ENCODE measurements at places on chromosomes 12 and 14.

DNA sequence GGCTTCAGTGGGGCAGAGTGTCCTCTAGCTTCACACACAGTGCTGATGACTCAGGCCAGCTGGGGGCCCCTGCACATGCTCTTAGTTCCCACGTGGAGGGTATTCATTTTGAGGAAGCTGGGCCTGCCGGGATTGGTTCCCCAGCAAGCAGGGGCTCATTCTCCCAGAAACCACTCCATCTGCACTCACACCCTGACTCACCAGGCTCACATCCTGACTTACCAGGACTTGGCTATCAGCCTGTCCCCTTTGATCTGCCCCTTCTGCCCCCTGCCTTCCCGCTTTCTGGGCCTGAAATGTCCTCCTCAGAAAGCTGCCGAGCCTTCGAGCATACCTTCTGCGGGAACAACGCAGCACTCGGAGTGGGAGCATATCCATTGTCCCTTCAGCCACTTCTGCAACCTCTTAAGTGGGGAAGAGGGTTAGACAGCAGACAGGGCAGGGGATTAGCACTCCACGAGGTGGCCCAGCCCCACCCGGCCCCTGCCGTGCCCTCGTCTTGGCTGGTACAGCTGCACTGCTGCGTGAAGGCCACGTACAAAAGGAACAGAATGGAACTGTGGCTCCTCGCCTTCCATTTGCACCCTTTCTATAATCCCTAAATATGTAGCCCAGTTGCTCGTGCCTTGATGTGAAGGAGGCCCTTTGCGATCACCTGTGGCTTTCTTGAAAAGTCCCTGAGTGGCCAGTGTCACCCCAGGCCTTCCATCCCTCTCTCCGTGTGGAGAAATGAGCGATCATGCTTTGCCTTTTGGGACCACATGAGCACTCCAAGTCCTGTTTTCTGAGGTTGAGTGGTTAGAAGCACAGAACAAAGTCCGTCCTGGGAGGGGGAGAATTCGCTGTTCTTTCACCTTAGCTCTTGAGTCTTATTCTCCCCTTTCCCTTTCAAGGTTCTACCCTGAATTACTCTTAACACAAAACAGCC lies 26.1 kb downstream of the TPCN1 start:
- peak; percentile 36 for DNase-seq

DNA sequence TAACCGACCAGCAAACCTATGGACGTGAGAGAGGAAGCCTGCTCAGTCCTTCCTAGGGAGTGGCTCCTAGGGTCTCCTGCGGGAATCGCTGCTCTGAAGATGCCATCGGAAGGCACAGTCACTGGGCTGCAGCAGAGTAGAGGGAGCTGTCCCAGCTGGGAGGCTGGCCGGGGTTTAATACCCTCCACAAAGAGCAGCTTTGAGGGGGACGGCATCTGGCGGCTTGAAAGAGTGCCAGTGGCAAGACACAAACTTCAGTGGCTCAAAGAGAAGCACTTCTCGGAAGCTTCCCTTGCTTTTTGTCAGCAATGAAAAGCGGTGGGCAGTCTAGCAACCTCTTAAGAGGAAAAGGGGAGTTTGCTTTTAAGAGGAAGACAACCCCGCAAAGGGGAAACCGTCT lies 114.6 kb downstream of the TMEM132C start:
- peak; percentile 56 for DNase-seq

DNA sequence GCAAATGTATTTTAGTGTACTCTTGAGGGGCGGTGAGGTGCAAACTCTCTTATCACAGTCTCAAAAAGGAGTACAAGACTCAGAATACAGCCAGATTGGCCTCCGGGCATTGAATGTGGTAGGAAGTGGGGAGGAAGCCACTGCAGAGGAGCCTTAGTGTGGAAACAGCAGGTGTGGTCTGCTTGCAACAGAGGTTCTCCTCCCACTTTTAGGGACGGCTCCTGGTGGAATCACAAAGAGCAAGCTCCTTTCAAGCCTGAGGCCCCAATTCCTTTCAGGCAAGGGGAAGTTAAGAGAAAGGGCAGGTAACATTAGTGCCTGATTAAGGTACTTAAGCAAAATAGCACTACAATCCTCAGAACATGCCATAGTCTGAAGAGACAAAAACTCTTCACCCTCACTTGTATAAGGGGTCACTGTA lies 23.7 kb upstream of the SLC2A3 start:
- peak; percentile 91 for DNase-seq

GRCh38 chr14:55433880-55434804 lies 6.3 kb downstream of the TBPL2 start:
- DNase-seq: no peak

DNA sequence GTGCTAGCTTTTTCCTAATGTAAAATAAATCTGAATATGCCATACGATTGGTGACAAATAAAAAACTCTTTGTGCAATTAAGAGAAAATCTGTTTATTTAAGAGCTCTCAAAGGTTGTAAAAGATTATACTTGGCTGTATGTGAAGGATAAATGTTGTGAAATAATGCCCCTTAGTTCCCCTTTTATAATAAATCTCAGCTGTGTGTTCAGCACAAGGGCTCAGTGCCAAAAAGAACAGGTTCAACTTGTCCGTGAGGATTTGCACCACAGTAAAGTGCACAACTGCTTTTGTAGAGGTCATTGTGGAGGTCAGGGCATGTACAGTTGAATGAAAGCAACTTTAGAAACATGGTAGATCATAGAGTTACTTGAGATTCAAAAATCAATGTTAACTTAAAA lies 118.6 kb downstream of the TRMT5 start:
- DNase-seq: no peak

DNA sequence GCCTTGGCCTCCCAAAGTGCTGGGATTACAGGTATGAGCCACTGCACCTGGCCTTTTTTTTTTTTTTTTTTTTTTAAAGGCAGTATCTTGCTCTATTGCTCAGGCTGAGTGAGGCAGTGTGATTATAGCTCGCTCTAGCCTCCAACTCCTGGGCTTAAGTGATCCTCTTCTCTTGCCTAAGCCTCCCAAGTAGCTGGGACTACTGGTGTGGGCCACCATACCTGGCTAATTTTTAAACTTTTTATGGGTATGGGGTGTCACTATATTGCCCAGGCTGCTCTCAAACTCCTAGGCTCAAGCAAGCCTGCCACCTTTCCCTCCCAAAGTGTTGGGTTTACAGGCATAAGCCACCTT lies 58.6 kb downstream of the DIP2B start:
- DNase-seq: no peak

DNA sequence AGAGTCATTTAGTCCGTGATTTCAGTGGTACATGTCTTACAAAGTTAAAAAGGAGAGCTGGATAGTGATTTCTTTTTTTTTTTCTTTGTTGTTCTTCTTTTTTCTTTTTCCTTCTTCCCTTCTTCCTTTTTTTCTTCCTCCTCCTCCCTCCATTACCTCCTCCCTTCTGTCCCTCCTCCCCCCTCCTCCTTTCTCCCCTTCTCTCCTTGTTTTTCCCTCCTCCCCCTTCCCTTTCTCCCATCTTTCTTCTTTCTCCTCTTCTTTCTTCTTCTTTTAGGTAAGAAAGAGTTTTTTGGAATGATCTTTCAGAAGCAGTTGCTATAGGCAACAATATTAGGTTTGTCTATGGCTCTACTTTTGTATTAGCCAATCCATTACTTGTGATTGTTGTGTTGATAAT lies 368.6 kb downstream of the RAD51B start:
- DNase-seq: no peak

DNA sequence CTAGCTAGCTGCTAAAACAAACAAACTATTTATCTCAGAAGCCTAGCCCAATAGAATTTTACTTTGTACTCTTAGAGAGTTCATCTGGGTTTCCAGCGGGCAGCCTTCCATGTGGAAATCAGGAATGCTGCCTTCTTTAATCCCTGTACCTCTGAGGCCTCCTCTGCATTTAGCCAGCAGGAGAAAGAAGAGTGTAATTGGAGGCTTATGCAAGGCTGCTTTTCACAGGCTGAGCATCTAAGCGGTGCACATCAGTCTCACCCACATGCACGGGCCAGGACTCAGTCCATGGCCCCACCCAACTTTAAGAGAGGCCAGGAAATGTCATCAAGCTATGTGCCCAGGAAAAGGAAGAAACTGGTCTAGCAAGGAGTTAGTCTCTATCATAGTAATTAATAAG lies 14.0 kb upstream of the PTGDR start:
- no peak for DNase-seq

DNA sequence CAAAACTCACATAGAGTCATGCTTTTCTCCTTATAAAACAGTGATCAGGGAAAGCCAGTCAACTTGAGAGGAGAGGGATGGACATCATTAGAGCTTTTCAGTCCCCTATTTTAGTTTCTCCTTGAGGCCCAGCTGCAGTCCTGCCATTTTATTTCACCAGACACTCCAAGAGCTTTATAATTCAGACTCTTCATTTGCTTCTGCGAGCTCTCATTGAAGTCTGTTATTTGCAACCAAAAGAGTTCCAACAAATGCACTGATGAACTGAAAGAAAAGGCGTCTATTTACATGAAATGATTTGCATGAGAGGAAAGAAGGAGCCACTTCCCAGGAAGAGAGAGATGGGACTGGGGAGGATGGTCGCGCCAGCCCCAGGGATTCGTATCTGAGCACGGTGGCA lies 86.8 kb downstream of the NDUFA12 start:
- DNase-seq: no peak

DNA sequence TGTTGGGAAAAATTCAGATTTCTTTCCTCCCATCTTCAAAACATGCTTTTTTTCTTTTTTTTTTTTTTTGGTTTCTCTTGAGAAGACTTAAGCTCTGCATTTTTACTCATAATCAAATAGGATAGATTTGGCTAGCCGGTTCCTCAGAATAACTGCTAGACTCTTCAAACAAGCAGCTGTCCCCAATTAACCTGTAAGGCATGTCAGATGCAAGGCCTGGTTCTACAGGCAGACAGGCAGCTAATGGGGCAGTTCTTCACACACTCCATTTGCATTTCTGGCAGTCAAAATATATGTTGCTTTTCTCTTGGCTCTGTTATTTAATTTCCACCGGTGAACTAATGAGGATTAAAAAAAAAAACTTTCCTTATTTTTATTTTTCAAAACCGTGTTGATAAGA lies 228.0 kb upstream of the ATP2B1 start:
- no peak for DNase-seq

DNA sequence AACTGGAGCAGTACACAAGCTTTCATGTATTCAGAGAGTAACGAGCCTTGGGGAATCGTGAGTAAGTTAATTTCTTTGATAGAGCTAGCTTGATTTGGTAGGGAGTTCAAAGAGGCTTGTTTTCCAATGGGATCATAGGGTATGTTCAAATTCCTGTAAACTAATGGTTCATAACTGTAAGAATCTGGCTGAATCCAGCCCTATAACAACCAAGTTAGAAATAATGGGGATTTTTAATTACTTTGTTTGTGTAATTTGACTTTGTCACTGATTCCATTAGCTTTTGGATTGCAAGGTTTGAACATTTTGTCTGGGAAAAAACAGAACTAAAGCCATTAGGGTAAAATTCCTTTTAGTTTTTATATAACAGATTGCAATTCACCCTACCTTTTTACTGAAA lies 94.0 kb downstream of the WNK1 start:
- DNase-seq: no peak

- peak; percentile 82 for DNase-seq
Measured at GRCh38 chr12:10111451-10111850, 12.7 kb upstream of the CLEC1A start.

- DNase-seq: no peak
Measured at GRCh38 chr14:23388996-23389395, 12.2 kb downstream of the CMTM5 start.

DNA sequence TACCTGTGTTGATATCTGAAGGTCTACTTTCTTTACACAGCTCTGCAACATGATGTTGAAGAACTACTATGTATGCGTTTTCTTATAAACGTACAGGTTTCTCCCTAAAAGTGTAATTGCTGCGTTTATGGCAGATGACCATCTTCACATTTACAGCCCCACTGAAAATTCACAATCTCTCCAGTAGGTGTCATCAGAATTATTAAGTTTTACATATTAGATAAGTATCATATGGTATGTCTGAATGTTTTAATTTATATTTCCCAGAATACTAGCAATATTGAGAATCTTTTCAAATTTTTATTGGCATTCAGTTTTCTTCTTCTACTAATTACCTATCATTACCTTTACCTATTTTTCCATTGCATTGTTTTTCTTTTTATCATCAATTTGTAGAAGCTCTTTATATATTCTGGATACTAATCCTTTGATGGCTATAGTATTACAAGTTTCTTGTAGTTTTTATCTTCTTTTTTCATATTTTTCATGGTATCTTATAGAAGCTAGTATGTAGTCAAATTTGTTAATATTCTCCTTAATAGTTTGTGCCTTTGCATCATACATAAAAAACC lies 123.5 kb downstream of the CAPZA3 start:
- no peak for DNase-seq

DNA sequence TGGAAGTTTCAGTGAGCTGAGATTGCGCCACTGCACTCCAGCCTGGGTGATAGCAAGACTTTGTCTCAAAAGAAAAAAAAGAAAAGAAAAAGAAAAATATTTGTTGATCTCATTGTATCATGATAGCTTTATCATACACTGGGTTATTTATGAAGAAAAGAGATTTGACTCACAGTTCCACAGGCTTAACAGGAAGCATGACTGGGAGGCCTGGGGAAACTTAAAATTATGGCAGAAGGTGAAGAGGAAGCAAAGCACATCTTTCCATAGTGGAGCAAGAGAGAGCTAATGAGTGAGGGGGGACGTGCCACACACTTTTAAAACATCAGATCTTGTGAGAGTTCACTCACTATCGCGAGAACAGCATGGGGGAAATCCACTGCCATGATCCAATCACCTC lies 72.7 kb upstream of the FUT8 start:
- DNase-seq: no peak

DNA sequence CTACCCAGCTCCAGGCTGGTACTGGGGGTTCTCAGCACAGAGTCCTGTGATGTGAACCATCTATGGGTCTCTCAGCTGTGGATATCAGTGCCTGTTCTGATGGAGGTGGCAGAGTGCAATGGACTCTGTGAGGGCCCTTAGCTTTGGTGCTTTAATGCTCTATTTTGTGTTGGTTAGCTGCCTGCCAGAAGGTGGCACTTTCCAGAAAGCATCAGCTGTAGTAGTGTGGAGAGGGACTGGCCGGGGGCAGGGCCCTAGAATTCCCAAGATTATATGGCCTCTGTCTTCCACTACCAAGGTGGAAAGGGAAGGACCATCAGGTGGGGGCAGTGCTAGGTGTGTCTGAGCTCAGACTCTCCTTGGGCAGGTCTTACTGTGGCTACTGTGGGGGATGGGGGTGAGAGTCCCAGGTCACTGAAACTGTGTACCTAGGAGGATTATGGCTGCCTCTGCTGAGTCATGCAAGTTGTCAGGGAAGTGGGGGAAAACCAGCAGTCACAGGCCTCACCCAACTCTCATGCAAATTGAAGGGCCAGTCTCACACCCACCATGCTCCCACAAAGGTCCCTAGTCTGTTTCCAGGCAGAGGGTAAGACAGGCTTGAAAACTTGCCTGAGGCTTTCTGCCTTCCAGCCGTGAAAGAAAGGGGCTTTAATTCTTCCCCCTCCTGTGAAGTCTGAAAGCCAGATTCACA lies 878.1 kb downstream of the C12orf50 start:
- DNase-seq: peak; percentile 86

GRCh38 chr12:22541496-22542155 lies 2.7 kb downstream of the C2CD5 start:
- no peak for DNase-seq

- DNase-seq: no peak
Measured at GRCh38 chr12:90129366-90130030, 420.9 kb upstream of the ATP2B1 start.

- DNase-seq: no peak
Measured at GRCh38 chr12:114408471-114408885, 2.5 kb upstream of the TBX5 start.
